ENCODE measurements at places on chromosomes 2 and 18.

DNA sequence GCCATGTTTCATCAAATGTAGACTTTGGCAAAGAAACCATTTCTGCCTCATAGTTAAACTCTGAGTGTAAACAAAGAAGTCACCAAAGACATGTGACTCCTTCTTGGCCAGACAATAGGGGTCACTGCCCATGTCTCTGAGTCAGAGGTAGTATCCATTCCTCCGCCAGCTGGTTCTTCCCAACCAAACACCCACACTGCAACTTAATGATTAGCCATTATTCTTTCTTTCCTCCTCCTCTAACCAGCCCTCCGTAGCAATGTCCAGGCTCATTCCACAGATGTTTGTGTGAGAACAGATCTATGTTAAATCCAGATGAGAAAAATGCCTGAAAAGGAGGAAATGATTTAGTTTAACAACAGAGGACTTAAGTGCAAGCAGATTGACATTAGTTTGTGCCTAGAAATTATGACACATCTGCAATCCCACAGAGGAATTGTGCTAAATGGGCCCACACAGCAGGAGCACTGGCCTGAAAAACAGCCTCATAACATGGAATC, 127.9 kb upstream of the SH3BP4 start:
- no peak for DNase-seq

GRCh38 chr2:3097804-3098203, 279.8 kb downstream of the EIPR1 start:
- DNase-seq, result no peak

GRCh38 chr2:240584486-240585031, 2.0 kb upstream of the CAPN10 start:
- DNase-seq, result no peak

DNA sequence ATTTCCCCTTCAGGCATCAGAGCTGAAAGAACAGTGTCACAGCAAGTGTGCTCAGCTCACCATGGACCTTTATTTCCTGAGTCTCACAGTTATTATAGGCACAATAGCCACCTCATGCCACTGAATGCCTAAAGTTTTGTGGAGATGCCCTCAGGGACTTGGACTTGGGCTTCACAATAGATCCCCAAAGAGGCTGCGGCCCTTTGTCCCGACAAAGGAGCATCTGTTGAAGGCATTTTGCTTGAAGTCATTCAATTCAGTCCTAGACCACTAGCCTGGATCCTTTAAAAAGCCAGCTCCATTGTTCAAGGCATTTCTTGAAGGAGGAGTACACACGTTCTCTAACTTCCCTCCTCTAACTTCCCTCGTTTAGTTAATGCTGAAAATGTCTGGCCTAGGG, 125.4 kb downstream of the DCC start:
- DNase-seq, result no peak

GRCh38 chr2:31933066-31933465, 77.7 kb downstream of the MEMO1 start:
- no peak for DNase-seq

- no peak for DNase-seq
Observed at GRCh38 chr2:3176869-3177255, 200.8 kb downstream of the EIPR1 start.

GRCh38 chr2:25431604-25432003, 89.9 kb upstream of the DNMT3A start:
- DNase-seq, result no peak

- DNase-seq, result no peak
Observed at GRCh38 chr2:96241900-96242611, 23.7 kb downstream of the TMEM127 start.

DNA sequence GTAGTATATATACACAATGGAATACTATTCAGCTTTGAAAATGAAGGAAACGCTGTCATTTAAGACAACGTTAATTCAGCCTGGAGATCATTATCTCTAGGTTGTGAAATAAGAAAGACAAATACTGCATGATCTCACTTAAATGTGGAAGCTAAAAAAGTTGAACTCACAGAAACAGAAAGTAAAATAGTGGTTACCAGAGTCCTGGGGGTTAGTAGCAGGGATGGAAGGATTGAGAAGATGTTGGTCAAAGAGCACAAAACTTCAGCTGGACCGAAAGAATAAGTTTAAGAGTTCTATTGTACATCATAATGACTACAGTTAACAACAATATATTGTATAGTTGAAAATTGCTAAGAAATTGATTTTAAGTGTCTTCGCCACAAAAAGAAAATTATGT, 670.3 kb downstream of the NR4A2 start:
- DNase-seq, result no peak

DNA sequence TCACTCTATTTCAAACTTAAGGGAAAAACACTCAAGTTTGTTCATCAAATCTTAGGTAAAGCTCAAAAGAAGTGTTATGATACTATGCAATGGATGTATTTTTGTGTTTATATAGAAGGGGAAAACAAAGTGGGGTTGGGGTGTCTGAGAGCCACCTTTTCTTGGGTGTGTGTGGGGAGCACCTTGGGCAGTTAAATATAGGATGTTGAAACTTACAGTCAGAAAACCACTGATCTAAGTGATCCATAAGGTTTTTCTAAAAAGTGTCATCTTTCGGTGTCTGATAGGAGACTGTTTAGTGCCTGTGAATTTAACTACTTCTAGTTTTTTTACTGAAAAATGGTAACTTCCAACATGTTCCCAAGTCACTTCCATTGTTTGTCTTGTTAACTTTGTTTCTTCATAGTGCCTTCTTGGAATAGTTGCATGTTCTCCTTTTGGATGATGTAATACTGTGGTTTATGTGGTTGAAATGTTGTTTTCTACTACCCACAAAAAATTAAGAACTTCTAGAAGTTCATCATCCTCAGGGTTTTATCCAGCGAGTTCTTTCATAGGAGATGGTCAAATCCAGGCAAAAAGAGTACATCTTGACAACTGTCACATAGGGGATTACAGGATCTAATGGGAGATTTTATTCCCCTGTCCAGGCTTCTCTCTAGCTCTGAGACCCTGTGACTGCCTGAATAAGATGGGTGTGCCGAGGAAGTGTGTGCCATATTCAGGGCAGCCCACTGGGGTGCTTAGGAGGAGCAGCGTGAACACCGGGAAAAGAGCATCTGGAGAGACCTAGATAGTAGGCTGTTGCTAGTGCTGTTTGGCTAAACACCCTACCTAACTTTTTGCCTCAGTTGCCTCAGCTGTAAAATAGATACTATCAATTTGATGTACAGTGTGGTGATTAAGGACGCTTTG, 46.2 kb downstream of the CAB39 start:
- no peak for DNase-seq

DNA sequence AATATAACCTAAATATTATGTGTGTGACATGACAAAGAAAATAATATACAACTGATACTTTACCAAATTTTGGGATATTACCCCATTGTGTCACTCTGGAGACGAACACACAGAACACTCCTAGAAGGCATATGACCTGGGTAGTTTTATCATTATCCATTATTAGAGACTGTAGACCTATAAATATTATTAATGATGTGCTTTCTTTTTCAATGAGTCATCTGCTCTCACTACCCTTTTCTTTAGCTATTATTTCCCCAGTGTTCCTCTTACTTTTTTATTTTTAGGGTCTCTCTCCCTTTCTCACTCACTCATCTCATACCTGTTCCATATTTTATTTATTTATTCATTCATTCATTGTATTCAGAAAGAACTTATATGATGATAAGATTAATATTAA, 143.3 kb upstream of the ITGA4 start:
- DNase-seq, result no peak

GRCh38 chr2:48448274-48449061, 81.5 kb upstream of the STON1 start:
- DNase-seq, result no peak

GRCh38 chr2:240835528-240835927, 15.5 kb upstream of the KIF1A start:
- DNase-seq, result no peak

DNA sequence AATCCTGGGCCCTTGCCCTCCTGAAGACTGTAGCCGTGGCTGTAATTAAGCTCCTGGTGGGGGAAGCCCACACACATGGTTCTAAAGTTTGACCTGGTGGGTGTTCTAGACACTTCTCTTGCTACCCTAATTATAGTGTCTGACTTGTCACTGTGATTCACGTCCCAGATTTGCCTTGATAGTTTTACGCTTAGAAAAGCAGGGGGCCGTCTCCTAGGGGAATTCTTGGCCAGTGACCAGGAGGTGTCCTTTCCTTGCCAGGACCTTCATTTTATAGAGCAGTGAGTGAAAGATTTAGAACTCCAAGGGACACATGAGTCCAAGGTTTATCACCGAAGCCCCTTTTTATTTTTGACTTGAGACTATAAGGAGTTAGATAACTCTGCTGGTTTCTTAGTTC, 9.0 kb downstream of the TMEM214 start:
- no peak for DNase-seq

GRCh38 chr2:231527091-231527395, 3.2 kb downstream of the NMUR1 start:
- DNase-seq, result no peak

DNA sequence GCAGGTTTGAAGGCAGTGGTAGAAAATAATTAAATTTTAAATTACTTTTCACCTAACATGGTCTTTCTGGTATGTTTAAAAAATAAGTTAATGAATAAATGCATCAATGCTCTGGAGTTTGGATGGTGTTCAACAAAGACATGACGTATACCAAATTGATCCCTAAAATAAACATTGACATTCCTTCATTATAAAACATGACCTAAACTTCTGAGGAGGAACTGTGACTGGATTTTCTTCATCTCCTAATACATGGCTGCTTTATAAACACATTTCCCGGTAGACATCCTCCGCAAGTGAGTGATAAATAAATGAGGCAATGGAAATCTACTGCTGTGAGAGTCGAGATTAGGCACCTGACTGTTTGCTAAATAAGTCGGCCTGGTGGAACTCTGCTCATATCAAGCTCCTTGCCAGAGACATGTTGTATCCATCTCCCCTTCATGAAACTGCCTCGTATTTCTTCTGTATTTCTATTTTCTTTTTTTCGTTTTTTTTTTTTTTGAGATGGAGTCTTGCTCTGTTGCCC, 362.3 kb downstream of the RNF144A start:
- DNase-seq, result no peak

- no peak for DNase-seq
Observed at GRCh38 chr18:48948112-48949049, 2.4 kb downstream of the SMAD7 start.

- DNase-seq, result no peak
Observed at GRCh38 chr18:63002803-63003445, 287.6 kb downstream of the PHLPP1 start.

GRCh38 chr2:158841850-158842249, 46.7 kb downstream of the DAPL1 start:
- DNase-seq, result no peak
